ENCODE measurements at places on chromosomes 16 and 17.

- no peak for DNase-seq
These were observed 977 bp downstream of the NAGPA start for GRCh38 chr16:5032748-5033167.

DNA sequence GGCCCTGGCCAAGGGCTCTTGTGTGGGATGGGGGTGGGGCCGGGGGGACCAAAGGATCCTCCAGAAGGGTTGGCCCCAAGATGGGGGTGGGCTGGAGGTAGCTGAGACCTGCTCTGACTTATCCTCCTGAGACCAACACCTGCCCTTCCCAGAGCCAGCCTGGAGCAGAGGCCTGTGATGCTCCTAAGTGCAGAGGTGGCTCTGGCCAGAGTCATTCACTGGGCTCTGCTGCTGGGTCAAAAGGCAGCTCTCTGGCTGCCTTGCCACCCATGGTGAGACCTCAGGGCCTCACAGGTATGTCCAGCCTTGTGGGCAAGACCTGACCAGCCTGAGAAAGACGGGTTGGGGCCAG is 393 bp downstream of the SERPINF2 start:
- no peak for DNase-seq

GRCh38 chr17:34579979-34580684 is 750 bp downstream of the TMEM132E start:
- DNase-seq = peak; percentile 51

DNA sequence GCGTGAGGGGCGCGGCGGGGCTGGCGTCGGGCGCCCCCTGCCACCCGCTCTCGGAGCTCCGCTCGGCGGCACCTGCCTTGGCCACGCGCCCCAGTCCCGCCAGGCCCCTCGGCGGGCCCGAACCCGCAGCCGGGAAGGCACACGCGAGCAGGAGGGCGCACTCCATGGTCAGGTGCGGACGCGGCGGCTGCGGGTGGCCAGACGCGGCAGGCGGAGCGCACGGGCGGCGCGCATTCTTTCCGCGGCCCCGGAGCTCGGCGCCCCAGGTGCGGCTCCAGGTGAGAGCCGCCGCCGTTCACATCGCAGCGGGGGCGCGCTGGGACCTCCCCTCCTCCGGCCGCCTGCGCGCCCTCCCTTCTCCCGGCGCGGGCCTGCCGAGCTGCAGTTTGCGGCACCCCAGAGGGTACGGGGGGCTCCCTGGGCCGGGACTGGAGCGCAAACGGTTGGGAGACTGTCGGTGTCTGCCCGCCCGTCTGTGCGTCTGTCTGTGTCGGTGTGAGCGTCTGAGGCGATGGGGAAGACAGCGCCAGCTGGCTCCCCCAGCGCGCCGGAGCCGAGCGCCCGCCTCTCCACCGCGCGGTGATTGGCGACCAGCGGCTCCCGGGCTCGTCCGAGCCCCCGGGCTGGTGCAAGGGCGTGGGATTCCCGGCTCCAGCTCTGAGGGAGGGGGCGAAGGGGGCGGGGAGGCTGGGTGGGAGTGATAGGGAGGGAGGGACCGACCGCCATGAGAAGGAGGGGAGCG is at the start of gene ADAMTS18:
Gene ADAMTS18 (minus strand): TSS at position 505 of the 742 bp plus-strand sequence. CDS start 339 bp downstream, at position 166.
- DNase-seq = no peak

- DNase-seq = no peak
These were observed 61.7 kb downstream of the MARF1 start for GRCh38 chr16:15581127-15581815.

- DNase-seq = no peak
These were observed 5.5 kb downstream of the TMEM204 start for GRCh38 chr16:1538804-1539520.

Data from right hindlimb (tissue), 1 donor.